CD4-positive, alpha-beta T cell treated with Interleukin-6 for 4 hours (primary cell): ENCODE measurements at places on chromosomes 7 and 10.

GRCh38 chr10:78335691-78336401 lies 302.2 kb downstream of the RPS24 start:
- no peak for DNase-seq

DNA sequence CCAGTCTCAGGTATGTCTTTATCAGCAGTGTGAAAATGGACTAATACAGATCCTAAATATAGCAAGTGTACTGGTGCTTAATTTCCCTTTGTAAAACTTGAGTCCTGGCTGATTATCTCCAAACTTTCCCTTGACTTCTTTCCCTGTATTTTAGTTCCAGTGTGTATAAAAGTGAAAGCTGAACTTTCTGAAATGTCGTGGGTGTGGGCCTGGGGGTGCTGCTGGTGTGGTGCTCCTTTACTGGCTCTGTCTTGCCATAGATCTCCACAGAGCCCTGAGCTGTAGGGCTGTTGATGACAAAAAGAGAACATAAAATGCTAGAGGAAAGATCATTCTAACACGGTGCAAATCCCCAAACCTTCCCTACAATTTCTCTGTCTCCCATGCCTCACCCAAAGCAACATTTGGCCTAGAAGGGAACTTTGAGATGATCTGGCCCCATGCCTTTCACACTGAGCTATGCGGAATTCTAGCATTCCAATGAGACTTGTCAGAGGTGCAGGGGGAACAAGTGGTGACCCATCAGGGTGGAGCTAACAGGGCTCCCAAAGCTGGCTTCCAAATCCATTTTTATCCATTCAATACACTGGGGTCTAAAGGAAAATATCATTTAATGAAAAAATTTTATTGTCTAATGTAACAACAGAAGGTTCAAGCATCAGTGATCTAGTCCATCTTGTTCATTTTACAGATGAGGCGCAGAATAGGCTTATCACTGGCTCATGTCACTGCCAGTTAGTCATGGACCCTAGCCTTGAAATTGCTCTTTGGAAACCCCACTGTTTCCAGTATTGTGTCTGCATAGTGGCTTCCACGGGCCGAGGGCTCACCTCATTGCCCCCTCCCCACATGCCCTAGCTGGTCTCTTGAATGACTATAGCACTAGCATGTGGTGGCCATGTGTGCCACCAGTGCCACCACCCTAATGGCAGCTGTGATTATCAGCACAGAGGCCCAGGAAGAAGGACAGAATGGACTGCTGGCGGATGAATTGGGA lies 1000.9 kb downstream of the LRMDA start:
- no peak for DNase-seq

DNA sequence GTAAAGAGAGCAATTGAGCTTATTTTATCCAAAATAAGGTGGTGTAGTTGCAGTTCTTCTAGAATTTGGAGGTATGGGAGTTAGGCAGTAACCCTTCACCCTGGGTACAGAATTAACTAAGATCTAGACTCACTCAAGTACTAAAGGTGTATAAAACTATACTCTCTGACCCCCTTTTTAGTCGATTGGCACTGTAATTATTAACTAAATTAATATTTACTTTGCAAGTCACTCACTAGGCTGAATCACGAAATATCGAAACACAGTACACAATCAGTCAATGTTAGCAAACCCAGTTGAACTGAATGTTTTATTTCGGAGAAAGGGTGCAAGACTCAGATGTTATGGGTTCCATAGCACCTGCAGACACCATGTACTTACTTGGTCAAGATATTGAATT lies 14.6 kb upstream of the CYP2C19 start:
- no peak for DNase-seq

DNA sequence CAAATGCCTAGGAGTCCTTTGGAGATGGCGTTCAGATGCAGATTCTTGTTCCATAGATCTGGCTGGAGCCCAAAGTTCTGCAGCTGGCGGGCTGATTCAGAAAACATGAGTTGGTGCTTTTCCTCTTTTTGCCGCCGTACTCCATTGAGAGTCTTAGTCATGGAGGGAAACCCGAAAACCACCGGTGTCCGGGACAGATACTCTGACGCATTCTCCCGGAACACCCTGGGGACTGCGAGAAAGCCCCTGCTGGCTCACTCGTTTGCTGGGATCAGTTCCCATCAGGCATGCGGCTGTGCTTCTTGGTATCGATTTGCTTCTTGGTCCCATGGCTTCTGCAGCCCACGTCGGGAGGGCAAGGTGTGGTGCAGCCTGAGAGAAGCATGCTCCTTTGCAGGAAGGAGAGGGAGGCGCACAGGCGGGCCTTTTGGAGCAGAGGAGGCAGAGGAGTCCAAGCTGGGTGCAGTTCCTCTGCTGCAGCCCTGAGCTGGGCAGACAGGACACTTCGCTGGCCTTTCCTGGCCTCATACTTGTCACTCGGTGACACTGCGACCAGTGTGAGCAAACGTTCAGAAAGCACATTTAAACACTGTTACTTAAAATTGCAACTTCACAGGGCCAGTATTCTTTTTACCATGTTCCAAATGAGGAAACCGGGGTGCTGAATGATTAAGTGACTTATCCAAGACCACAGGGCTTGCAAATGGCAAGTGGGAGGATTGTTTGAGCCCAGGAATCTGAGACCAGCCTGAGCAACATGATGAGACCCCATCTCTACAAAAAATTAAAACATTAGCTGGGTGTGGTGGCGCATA lies 30.6 kb upstream of the PFKFB3 start:
- peak; percentile 51 for DNase-seq

DNA sequence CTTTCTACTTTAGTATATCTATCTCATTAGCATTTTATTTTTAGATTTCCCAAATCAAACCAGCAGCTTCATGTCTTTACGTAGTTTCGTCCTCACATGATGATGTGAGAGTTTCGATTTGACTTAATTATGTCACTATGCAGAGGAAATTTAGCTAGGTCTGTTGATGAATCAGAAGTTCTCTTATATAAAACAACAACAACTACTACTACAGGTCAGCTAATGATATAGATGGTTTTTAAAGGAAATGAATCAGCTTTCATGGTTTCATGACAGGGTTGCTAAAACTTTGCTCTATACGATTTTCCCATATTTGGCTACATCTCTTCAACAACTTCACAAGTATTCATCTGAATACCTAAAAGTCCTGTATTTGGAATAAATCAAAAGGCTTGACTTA lies 28.6 kb downstream of the JAZF1 start:
- no peak for DNase-seq

- DNase-seq = peak; percentile 43
These were observed 42.1 kb downstream of the FAM53B start for GRCh38 chr10:124701881-124702656.

GRCh38 chr7:156559001-156559400 lies 81.6 kb upstream of the RNF32 start:
- DNase-seq = no peak

GRCh38 chr7:22601812-22602565 lies 102.0 kb upstream of the STEAP1B start:
- DNase-seq = no peak

- no peak for DNase-seq
These were observed 64.0 kb upstream of the CDK1 start for GRCh38 chr10:60714233-60714632.

- DNase-seq = no peak
These were observed 737.4 kb downstream of the TNS3 start for GRCh38 chr7:46844486-46844885.

GRCh38 chr10:4609251-4609650 lies 216.8 kb upstream of the AKR1E2 start:
- no peak for DNase-seq

DNA sequence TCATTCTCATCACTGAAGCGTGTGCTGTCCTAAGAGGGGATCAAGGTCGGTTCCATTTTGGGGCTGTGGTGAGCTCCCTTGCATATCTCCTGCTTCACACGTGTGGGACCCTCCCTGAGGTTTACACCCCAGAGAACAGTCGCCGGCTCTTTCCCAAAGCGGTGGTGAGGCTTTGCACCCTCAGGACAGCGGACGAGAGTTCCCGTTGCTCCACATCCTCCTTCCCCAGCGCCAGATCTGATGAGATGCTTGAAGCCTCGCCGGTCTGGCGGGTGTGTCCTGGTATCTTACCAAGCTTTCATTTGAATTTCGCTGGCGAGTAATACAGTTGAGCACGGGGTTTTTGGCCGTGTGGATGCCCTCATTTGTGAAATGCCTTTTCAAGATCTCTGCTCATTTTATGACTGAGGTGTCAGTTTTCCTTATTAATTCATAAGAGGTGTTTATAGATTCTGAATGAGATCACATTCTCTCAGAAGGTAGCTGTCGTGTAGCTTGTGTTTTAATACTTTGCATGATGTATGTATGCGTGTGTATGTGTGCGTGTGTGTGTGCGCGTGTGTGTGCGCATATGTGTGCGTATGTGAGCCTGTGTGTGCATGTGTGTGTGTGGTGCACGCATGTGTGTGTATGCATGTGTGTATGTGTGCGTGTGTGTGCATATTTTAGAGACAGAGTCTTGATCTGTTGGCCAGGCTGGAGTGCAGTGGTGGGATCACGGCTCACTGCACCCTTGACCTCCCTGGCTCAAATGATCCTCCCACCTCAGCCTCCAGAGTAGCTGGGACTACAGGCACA lies 30.7 kb downstream of the ELFN1 start:
- no peak for DNase-seq

- DNase-seq = no peak
These were observed 45.6 kb upstream of the TES start for GRCh38 chr7:116164552-116165306.

- DNase-seq = no peak
These were observed 3.5 kb downstream of the RASSF4 start for GRCh38 chr10:44962870-44963738.

DNA sequence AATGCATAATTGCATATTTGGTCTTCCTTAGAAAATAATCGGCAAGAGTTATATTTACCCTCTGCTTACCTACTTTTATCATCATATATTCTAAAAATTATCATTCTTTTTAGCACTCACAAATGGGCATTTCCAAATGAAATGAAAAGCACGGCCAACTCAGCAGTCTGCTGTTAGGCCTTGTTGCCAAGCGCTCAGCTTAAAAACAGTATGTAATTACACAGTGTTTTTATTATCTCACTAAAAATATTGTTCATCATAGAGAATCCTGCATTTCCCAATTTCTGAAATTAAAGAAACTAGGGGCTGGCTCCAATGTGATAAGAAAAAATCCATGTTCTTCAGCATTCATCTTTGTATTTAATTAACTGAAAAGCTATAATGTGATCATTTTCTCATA lies 391.7 kb upstream of the ADARB2 start:
- DNase-seq = no peak

DNA sequence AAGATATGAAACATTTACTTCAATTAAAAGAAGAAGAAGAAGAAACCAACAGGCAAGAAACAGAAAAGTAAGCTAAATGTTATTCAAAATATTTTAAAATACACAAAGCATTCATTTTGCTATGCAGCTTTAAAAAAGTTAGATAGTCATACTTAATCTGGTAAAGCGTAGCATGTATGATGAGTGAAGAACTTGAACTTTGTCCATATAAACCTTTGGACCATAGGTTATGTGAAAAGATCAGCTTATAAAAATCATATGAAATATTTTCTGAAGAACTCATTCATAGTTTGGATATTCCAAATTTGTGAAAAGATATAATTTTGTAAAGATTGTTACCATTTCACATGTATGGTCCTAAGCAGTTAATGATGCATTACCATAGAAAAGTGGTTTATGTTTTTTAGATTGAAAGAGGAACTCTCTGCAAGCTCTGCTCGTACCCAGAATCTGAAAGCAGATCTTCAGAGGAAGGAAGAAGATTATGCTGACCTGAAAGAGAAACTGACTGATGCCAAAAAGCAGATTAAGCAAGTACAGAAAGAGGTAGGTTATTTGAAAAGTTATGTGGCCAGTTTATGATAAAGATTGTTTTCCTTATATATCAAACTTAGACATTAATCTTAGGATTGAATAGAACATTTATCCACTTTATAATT lies 37.3 kb downstream of the KIF20B start:
- no peak for DNase-seq

DNA sequence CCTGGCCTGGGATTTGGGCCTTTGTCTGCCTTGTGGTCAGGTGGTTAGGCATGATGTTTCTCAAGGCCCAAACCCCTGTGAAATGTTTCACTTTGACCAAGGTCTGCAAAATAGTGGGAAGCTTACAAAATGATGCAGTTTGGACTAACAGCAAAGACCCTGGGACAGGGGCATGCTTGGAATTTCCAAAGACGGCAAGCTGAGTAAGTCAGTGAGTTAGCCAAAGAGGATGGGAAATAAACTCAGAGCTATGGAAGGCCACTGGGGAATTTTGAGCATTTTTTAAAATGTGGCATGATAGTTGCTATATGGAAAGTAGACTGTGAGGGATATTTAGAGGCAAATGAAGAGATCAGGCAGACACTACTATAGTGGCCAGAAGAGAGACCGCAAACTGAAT lies 31.6 kb upstream of the PPP1R3C start:
- no peak for DNase-seq

DNA sequence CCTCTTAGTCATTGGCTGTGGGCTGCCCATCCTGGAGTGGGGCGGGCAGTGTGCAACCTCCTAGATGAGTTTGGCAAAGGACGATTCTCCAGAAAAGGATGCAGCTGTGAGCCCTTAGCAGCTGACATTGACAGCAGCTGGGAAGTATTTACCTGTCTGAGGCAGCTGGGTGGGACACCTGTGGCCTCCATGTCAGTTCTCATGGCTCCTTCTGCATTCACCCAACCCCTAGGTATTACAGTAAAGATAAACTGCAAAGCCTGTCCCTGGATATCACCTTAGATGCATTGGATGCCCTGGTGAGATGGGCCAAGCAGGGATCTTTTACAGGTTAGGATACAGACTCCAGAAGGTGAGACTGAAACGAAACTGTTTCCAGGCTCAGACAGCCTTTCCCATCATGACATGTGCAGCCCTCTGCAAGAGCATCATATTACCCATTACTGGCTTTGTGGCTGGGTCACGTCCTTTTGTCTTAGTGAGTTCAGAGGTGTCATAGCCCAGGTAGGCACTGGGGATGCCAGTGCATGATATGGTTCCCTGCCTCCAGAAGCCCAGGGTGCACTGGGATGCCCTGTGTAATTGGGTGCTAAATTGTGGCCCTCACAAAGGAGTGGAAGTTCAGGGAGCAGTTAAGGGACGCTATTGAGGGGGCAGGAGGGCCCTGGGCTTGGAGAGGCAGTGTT lies 28.9 kb downstream of the MINDY4 start:
- DNase-seq = no peak

DNA sequence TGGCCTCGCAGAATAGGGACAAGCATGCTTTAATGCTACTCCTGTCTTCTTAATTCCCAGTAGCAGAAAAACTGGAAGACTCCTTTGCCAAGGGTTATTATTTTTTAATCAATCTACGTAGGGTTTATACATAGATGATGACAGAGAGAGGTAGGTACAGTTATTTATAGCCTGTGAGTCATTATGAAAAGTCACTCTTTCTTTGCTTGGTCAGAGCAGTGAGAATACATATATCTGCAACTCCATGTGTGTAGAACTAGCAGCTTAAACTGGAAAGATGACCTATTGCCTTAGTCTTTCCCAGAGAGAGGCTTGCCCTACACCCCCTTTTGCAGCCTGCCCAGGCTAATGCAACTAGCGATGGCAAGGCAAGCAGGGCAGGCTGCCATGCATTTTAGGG lies 1050.6 kb downstream of the NRG3 start:
- DNase-seq = no peak

- DNase-seq = no peak
These were observed 185.3 kb downstream of the WDR11 start for GRCh38 chr10:121036431-121036830.
